ENCODE measurements at places on chromosomes 5 and 9.

DNA sequence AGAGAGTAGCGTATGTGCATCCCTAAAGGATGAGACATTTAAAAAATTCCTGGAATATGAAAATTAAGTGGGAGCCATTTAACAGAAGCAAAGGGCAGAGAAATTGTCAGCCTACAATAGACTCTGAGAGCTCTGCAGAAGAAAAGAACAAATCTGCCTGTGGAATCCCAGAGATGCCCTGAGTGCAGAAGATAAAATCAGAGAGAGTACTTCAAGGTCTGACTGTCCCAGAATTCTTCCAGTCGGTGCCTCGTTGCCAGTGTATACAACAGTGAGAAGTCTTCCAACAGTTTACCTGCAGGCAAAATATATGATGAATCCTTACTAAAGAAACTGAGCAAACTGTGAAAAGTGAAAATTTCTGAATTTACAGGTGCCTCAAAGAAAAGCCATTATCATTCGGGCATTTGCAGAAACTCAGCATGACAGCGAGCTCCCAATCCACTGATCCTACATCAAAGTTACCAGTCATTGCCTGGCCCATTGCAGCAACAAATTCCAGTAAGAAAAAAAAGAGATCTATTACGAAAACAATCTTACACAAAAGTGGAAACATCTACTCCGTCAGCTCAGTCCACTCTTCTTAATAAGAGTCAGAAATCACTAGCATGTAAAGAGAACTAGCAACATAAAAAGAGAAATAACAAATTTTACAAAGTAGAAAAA is 92.8 kb upstream of the VCAN start:
- DNase-seq, result no peak

DNA sequence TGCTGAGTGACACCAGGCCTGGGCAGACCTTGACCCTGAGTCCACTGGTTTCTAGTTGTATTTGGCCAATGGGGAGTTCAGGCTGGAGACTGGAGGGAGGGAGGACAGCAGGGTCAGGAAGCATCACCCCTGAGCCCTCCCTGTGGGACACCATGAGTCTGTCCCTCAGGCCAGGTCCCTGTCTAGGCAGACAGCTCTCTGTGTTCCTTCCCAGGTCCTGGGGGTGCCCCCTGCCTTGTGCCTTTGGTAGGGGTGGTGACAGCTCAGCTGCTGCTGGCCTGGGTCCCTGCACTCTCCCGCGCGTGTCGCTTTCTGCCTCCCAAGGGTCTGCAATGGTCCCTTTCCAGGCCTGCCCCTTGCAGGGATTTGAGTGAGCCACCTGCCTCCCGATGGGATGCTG is 125.5 kb downstream of the OLFM1 start:
- no peak for DNase-seq

DNA sequence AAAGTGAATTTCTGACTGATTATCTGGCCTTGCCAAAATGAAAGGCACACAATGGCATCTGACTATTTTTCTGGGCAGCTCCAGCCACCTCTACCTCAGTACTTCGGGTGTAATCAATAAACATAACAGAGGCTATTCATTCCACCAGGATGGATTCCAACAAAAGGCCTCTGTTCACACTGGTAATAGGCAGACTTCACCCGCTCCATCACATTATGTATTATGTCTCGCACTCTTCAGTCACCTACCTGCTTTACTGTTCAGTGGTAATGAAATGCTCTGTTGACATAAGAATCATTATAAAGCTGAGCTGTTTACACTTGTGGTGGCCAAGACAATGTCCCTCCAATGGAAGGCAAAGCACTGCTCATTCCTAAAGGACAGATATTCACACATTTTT is 1333.7 kb upstream of the WWC1 start:
- no peak for DNase-seq

- no peak for DNase-seq
These were observed 2.2 kb upstream of the CANX start for GRCh38 chr5:179696603-179697002.

- no peak for DNase-seq
These were observed 162.0 kb upstream of the GLRA1 start for GRCh38 chr5:152086668-152087067.

GRCh38 chr5:138054847-138055558 is 22.1 kb upstream of the FAM13B start:
- no peak for DNase-seq

DNA sequence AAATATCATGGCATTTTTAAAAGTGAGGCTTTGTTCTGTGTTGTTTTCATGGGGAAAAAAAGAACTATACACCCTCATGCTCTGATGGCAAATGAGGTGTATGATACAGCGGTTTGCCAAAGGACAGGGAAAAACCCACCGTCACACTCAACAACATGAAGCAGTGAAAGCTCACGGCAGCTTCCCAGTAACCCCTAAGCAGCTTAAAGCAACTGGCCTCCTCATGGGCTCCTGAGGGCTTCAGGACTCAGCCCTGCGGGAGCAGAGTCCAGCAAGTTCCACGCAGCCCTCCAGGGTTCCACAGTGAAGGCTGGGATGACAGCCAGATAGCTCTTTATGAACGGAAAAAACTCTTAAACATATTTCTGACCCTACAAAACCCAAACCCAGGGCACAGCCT is 12.9 kb downstream of the BARHL1 start:
- no peak for DNase-seq

- no peak for DNase-seq
These were observed 343.1 kb downstream of the CTNND2 start for GRCh38 chr5:11560915-11561697.

GRCh38 chr5:145787507-145787906 is 47.6 kb downstream of the PRELID2 start:
- DNase-seq, result no peak

DNA sequence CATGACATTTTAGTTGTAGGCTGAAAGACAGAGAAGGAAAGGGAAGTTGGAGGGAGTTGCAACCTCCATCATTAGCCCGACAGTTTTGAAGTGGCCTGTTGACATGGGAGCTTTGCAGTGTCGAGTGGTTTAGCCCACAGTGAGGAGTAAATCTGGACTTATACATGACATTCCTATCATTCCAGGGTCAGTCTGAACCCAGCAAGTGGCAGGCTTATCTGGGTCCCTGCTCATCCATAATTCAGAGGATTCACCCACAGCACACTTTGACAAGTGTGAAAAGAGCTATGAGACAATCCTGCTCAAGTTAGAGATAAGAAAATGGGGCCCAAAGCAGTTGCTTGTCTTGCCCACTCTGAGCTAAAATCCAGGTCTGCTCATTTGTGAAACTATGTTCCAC is 8.4 kb upstream of the TNC start:
- no peak for DNase-seq

- DNase-seq, result no peak
These were observed 2.7 kb downstream of the DAB2 start for GRCh38 chr5:39422036-39422606.

- no peak for DNase-seq
These were observed 29.6 kb upstream of the LCP2 start for GRCh38 chr5:170327168-170327567.

GRCh38 chr5:113789769-113790168 is 276.3 kb downstream of the YTHDC2 start:
- DNase-seq, result no peak

- DNase-seq, result no peak
These were observed 55.2 kb upstream of the TUSC1 start for GRCh38 chr9:25733336-25733982.

DNA sequence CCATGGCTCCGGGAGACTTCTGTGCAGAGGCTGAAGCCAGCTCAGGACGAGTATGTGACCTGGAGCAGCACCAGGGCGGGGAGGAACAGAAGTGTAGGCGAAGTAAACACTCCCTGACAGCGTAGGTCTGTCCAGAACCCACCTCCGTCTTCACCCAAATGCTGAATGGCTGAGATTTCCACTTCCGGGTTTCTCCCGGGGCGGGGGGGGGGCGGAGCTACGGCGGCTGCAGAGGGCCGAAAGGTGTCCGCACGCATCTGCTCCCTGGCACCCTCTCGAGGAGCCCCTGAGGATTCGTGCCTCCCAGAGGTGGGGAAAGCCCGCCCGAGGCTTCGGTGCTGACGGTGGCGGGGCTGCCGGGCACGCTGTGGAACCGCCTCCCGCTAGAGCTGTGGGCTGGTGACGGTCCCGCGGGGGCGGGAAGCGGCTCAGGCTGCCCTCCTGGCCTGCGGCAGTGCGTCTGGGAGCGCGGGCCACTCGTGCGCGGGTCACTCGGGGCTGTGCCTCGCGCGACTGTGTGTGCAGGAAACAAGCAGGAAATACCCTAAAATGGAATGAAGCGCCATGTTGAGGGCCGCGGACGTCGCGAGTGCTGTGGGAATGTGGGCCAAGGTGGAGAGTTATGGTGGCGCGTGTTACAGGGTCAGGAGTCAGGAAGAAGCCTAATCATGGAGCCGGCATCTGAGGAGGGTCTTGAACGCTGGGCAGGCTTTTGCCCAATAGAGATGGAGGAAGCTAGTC is 1425.4 kb downstream of the FOXD4L5 start:
- peak; percentile 72 for DNase-seq

- DNase-seq, result no peak
These were observed 299.8 kb upstream of the NUDT12 start for GRCh38 chr5:103862398-103862797.

GRCh38 chr5:33258553-33258952 is 182.2 kb upstream of the TARS1 start:
- DNase-seq, result no peak

- DNase-seq, result no peak
These were observed 58.4 kb upstream of the DAB2IP start for GRCh38 chr9:121593066-121593465.

- no peak for DNase-seq
These were observed 37.2 kb upstream of the GABRP start for GRCh38 chr5:170746075-170746960.

DNA sequence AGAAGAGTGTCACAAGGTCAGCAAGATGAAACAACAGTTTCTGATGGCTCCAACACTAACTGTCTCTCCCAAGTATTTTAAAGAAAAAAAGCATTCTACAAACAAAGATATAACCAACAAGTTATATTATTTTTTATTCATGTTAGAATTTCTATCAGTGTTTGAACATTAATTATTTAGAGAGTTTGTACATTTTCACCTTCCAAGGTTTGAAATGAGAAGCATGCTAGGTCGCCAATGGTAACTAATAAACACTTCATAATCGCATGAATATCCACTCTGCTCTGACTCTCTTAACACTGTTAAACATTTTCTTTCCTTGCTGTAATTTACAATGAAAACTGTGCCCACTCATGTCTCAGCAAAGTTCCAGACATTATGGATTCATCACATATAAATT is 73.5 kb downstream of the PTCH1 start:
- no peak for DNase-seq

- no peak for DNase-seq
These were observed 3.6 kb upstream of the RAPGEF1 start for GRCh38 chr9:131743501-131743900.

- DNase-seq, result no peak
These were observed 126.1 kb downstream of the TMEM161B start for GRCh38 chr5:88142636-88142885.

GRCh38 chr5:92459654-92460053 is 1076.5 kb upstream of the ARRDC3 start:
- DNase-seq, result no peak

DNA sequence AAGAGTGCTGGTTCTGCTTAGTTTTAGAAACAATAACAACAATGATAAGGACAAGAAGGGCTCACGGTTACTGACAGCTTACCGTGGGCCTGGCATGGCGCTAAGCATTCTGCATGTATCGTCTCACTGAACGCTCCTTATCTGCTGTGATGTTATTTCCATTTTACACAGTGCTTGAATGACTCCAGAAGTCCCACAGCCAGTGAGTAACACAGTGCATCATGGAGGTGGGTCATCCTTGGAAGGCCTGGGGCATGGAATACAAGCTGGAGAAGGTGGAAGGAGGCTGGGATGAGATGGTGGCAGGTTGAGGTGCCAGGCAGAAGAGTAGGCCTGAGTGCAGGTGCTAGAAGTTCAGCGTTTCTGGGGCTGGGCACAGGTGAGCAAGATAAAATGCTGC is 36.5 kb upstream of the FAT2 start:
- DNase-seq, result no peak

- no peak for DNase-seq
These were observed 18.9 kb upstream of the TTC33 start for GRCh38 chr5:40774623-40775022.

DNA sequence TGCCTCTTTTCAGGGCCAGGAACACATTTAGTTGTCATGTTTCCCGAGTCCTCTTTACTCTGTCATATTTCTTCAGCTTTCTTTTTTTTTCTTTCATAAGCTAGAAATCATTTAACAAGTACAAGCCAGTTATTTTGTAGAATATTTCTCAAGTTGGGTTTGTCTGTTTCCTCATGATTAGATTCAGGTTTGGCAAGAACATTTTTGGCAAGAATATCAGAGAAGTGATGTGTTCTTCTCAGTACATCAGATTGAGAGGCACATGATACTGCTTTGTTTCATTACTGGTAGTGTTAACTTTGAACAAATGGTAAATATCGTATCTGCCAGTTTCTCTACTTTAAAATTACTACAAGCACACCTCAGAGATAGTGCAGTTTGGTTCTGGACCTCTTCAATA is 45.1 kb downstream of the PCSK5 start:
- no peak for DNase-seq

Measured in CD4-positive, alpha-beta T cell treated with Interleukin-21 for 1 hour (primary cell).